Activated CD8-positive, alpha-beta T cell treated with anti-CD3 and anti-CD28 coated beads for 36 hours (primary cell): ENCODE measurements at places on chromosomes 12 and 14. TPM values are rescaled to one million over a fixed set of nuclear protein-coding genes. Genes with fewer than 3 reads are reported as not detected.

The IGF1 gene
- total RNA-seq = 0.90 TPM

The FERMT2 gene
- total RNA-seq = 1.0 TPM

The EFS gene
- not detected for total RNA-seq

The KRT7 gene
- 3.1 TPM for total RNA-seq

DNA sequence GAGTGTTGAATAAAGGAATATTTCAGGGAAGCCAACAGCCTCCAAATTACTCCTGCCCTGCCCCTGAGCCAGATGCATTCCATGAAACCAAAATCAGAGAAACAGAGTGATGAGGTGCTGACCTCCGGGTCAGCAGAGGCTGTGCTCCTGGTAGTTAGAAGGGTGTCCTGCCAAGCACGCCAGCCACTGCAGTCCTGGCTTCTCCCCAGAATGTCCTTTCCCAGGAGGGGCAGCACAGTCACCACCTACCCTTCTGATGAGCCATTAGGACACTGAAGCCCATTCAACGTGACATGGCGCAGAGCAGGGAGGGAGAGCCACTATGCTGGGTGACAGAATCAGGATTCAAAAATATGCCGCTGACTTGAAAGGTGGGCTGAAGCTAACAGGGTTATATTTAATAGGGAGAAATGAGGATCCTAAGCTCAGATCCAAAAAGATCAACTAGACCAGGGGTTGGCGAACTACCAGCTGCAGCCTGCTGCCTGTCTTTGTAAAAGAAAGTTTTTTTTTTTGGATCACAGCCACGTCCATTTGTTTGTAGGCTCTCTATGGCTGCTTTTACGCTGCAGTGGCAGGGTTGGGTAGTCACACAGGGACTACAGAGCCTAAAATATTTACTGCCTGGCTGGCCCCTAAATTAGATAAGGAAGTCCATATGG, 34.5 kb upstream of the PLEK2 start:
- H3K27me3 ChIP-seq = peaks cover 5% of the 10 kb centered on the region
- no peaks in the 10 kb centered on the region for H3K4me1 ChIP-seq
- DNase-seq = no peak

- no peak overlapping the region for H3K27ac ChIP-seq
- H3K4me1 ChIP-seq = peaks cover 72% of the 10 kb centered on the region
- no peak overlapping the region for H3K4me3 ChIP-seq
- no peaks in the 10 kb centered on the region for H3K27me3 ChIP-seq
Observed at GRCh38 chr12:94170690-94171594, 22.6 kb downstream of the PLXNC1 start.

DNA sequence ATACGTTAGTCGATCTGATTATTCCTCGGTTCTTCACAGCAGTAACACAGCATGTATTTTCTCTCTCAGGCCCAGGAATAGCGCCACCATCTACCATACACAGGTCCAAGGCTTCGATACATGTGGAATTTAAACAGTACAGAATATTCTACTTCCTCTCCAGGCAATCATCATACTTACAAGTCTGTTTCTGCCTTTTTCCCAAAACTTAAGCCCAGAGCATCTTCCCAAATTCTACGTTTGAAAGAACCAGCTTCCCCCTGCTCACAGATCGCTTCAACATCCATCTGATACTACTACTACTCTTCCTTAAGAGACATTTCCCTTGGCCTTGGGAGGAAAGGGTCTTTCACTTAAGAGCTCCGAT, 626 bp downstream of the TXNDC16 start:
- peaks cover 14% of the 10 kb centered on the region for H3K4me1 ChIP-seq
- DNase-seq = peak; percentile 16
- peak overlapping the region; percentile 79 for H3K27ac ChIP-seq
- H3K4me3 ChIP-seq = peak overlapping the region; percentile 81
- peaks cover 8% of the 10 kb centered on the region for H3K27me3 ChIP-seq
- H3K36me3 ChIP-seq = peaks cover 4% of the 10 kb centered on the region

DNA sequence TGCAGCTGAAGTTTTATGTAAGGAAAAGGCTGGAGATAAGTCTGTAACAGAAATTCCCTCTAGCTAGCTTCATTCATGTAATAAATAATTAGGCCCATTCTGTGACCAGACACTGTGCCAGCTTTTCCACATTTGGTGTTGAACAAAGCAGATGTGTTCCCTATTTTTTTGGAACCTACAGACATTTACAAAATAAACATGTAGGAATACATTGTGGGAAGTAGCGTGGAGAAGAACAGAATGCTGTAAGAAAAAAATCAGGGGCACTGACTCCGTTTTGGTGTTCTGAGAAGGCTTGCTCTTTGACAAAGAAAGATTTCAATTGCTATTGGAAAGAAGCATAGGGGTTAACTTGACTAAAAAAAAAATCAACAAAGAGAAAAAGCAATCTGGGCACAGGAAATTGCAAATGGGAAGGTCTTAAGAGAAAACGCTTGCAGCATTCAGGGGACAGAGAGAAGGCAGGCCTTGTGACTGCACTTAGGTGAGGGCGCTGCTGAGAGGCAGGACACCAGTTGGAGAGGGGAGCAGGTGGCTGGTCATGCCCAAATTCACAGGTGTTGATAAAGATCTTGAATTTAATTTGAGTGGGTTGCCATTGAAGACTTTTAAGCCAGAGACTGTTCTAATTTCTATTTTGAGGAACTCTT, 4.0 kb downstream of the FAR2 start:
- H3K27ac ChIP-seq = no peak overlapping the region
- DNase-seq = no peak

GRCh38 chr14:101824339-101824727, 62.8 kb downstream of the PPP2R5C start:
- peaks cover 80% of the 10 kb centered on the region for H3K4me1 ChIP-seq
- no peaks in the 10 kb centered on the region for H3K27me3 ChIP-seq
- DNase-seq = no peak

DNA sequence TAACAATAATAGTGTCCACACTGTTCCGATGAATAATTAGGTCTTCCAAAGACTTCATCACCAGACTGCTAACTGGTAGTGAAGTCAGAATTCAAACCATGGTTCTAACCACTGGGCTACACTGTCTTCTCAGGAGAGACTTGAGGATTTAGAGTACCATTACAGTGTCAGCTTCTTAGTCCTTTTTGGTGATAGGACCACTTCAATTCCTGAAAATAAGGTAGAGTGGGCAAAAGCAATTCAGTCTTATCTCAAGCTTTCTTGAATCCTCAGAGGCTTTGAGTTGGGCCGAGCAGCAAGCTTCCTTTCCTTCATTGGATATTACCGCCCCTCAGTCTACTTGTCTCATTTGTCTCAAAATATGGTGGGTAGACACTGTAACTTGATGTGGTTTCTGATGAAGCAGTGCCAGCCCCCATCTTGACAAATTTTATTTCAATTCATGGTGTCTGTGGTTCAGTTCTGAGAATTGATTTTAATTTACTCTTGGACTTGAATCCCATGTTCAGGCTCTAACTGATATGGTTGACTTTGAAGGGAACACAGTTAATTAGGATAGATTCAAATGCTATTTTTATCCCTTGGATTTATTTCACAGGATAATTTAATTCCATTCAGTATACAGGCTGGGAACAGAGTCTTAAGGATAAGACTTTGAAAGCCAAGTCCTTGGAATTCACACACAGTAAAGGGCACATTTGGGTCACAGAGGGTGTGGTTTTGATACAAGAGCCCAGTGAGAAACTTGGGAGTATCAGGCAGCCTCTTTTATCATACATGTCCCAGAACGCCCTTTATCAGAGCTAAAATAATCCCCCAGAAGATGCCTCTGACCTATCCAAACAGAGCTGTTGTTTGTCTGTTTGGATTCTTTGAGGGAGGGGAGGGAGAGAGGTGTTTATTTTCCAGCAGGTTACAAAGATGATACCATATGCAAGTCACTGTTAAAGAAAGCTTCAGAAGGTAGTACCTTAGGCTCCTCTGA, 167.3 kb downstream of the PRKCH start:
- H3K4me3 ChIP-seq = no peak overlapping the region
- DNase-seq = peak; percentile 17
- H3K27me3 ChIP-seq = no peaks in the 10 kb centered on the region
- H3K36me3 ChIP-seq = peaks cover 54% of the 10 kb centered on the region
- peaks cover 58% of the 10 kb centered on the region for H3K4me1 ChIP-seq

GRCh38 chr12:49838973-49839633, 3.8 kb downstream of the BCDIN3D start:
- no peak overlapping the region for H3K4me3 ChIP-seq
- H3K27me3 ChIP-seq = no peaks in the 10 kb centered on the region
- H3K4me1 ChIP-seq = peaks cover 21% of the 10 kb centered on the region
- H3K27ac ChIP-seq = no peak overlapping the region

DNA sequence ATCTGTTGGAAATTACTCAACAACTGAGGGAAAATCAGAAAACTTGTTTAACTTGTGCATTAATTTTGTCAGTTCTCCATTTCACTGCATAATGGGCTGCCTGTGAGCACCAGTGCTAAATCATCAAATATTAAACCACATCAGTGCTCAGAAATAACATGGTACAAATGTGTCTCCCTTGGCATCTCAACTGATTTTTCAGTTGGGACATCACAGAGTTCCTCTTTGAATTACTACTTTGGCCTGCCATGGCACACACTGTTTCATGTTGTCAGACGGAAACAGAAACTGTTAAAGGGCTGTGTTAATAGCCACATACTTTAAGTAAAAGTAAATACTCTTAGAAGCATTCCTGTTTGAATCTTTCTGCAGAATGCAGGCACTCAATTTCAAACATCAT, 42.1 kb upstream of the STRN3 start:
- no peak overlapping the region for H3K4me3 ChIP-seq
- H3K27ac ChIP-seq = no peak overlapping the region
- peaks cover 2% of the 10 kb centered on the region for H3K4me1 ChIP-seq
- DNase-seq = no peak
- H3K27me3 ChIP-seq = no peaks in the 10 kb centered on the region

- H3K27me3 ChIP-seq = peaks cover 9% of the 10 kb centered on the region
- no peaks in the 10 kb centered on the region for H3K4me1 ChIP-seq
- DNase-seq = no peak
- H3K36me3 ChIP-seq = no peaks in the 10 kb centered on the region
- H3K4me3 ChIP-seq = no peak overlapping the region
- no peak overlapping the region for H3K27ac ChIP-seq
Observed at GRCh38 chr12:119145367-119145766, 33.4 kb upstream of the HSPB8 start.

GRCh38 chr12:66877925-66878324, 199.0 kb upstream of the GRIP1 start:
- H3K27me3 ChIP-seq = peaks cover 8% of the 10 kb centered on the region
- no peak for DNase-seq
- no peaks in the 10 kb centered on the region for H3K36me3 ChIP-seq

DNA sequence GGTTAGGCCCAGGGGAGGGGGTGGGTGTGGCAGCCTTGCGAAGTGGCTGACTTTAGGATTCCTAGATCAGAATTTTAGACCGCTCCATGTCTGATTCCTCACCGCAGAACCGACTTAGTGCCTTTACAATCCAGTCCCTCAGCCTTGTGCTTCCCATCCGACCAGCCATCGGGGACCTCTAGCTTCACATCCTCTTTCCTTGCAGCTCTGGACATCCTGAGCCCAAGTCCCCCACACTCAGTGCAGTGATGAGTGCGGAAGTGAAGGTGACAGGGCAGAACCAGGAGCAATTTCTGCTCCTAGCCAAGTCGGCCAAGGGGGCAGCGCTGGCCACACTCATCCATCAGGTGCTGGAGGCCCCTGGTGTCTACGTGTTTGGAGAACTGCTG, 557 bp downstream of the COPS7A start:
- peaks cover 15% of the 10 kb centered on the region for H3K36me3 ChIP-seq
- H3K4me1 ChIP-seq = peaks cover 24% of the 10 kb centered on the region
- peak overlapping the region; percentile 85 for H3K4me3 ChIP-seq
- no peaks in the 10 kb centered on the region for H3K27me3 ChIP-seq
- H3K27ac ChIP-seq = peak overlapping the region; percentile 97
- peak; percentile 49 for DNase-seq

- H3K27me3 ChIP-seq = peaks cover 3% of the 10 kb centered on the region
- H3K36me3 ChIP-seq = peaks cover 33% of the 10 kb centered on the region
- peak overlapping the region; percentile 80 for H3K27ac ChIP-seq
Observed at GRCh38 chr12:110280392-110280778, 662 bp upstream of the ATP2A2 start.

GRCh38 chr14:96827290-96827689, 30.1 kb downstream of the VRK1 start:
- H3K4me1 ChIP-seq = peaks cover 30% of the 10 kb centered on the region
- DNase-seq = no peak
- no peak overlapping the region for H3K4me3 ChIP-seq
